ENCODE measurements at places on chromosomes 3 and 15.

GRCh38 chr15:29550834-29551465, 271.3 kb downstream of the TJP1 start:
- DNase-seq: no peak

DNA sequence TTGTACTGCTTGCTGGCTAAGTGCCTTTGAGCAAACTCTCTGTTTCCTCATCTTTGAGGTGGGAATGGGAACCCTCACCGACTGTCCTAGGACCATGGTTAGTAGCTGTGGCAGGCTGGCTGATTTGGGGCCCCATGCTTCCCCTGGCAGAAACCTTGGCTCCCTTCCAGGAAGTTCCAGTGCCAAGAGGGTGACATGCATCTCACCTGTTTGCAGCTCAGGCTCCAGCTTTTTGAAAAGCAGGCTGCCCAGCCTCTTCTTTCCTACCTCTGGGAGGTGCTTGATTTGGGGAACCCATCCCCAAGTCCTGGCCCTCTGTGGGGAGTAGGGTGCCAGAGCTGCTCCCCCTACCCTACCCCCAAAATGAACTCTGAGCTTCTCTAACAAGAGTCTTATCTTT, 50.8 kb downstream of the RAB11A start:
- no peak for DNase-seq

GRCh38 chr3:96192966-96193550, 621.3 kb upstream of the EPHA6 start:
- no peak for DNase-seq

DNA sequence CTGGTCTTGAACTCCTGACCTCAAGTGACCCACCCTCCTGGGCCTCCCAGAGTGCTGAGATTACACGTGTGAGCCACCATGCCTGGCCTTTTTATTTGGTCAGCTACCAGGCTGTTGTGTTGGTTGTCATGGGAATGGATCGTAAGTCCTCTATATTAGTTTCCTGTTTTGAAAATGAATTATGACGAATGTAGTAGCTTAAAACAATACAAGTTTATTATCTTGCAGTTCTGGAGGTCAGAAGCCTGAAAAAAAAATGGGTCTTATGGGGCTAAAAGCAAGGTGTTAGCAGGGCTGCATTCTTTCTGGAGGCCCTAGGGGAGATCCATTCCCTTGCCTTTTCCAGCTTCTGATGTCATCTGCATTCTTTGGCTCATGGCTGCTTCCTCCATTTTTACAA, 25.1 kb upstream of the HERC1 start:
- no peak for DNase-seq

DNA sequence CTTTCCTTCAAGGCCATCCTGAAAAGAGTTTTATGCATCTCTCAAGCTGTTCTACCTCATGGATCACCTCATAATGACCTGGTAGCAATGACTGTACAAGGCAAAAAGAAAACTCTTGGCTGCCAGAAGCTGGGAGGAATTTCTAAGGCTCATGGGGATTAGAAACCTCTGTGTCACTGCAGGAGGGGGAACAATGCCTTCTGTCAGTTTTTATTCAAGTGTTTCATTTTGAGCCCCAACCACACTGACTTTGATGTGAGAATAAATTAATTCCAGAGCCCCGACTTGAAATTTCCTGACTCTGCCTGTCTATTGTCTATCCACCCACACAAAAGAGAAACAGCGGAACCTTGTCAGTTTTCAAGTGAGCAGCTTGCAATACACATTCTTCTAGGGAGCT, 58.7 kb upstream of the MRPL3 start:
- DNase-seq: no peak

DNA sequence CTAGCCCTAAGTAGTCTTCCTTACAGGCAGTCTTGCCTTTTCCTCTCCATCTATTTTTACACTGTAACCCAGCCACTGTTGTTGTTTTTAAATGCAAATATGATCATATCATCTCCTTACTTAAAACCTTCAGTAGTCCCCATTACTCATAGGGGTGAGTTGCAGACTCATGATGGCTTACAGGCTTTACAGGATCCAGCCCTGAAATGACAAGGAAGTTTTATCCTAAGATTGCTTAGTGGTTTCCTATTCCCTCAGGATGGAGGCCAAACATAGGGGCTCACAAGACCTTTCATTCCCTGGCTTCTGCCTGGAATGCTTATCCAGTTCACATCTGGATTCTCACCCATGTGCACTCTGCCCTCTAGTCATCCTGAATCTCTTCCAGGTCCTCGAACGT, 27.7 kb upstream of the PCOLCE2 start:
- DNase-seq: no peak

GRCh38 chr3:157445857-157446256, 9.2 kb downstream of the PTX3 start:
- no peak for DNase-seq

DNA sequence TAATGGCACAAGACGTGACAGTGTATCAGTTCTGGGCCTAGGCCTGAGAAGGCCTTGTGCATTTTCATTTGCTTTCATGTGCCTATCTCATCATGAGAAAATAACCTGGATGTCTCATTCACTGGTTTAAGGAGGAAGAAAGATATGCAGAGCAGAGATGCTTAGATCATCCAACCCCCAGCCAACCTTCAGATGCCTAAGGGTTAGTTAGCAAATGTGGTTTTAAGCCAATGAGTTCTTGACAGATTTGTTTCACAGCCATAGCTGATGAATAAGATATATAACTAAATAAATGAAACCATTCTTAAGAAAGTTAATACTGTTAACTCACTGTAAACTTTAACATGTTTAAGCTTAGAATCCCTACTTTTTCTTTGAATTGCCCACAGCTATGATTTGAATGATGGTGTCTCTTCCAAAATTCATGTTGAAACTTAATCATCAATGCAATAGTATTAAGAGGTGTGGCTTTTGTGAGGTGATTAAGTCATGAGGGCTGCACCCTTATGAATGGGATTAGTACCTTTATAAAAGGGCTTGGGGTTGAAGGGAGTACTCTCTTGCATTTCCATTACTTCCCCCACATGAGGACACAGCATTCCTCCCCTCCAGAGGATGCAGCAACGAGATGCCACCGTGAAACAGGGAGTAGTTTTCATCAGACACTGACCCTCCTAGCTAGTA, 324.6 kb upstream of the TBC1D5 start:
- no peak for DNase-seq

GRCh38 chr15:81894061-81894460, 151.8 kb downstream of the MEX3B start:
- no peak for DNase-seq

DNA sequence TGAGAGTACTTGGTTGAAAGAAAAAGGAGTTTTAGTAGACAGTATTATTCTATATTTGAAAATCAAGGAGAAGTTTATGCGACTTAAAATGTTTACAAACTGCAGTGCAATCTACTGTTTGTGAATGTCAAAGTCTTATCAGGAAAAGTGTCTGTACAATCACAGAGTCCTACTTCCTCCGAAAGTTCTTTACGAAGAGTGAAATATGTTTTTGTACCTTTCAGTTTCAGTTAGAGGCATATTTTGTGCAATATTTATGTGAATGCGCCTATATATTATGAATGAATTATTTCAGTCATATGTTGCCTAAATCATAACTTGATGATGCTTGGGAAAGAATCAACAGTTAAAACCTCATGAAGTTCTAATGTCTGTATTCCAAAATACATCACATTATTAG, 31.5 kb downstream of the NGRN start:
- no peak for DNase-seq

GRCh38 chr15:84689858-84690257, 26.1 kb downstream of the SEC11A start:
- DNase-seq: no peak

DNA sequence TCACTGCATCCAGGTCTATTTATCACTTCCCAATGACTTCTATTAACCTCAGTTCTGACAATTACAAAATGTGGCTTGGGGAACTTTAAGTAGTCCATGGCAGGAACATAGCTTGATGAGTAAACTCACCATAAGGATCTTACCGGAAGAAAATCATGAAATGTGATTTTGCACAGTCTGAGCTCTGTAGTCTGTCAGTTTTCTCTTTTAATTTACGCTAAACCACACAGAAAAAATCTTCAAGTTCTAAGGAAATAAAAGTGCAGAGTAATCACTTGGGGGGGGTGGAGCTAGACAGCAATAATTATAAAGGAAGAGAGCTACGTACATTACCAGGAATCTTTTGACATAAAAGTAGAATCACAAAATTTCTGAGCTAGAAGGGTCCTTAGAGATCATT, 9.2 kb downstream of the TBC1D5 start:
- DNase-seq: no peak

DNA sequence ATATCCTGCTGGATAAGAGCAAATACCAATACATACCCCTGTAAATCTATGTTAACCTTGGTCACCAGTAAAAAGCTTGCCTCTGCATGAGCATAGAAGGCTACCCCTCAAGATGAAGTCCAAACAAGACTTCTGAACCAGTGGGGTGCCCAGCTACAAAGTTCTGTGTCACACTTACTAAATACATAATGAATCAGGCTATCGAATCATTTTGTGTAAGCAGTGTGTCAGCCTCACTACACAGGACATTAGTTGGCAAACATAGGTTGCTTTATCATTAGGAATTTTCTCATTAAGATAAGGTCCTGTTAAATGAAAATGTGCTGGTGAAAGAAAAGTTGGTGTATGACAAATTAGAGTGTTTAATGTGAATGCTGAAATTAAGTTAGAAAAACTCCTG, 452.0 kb downstream of the MFSD1 start:
- DNase-seq: no peak

- no peak for DNase-seq
Measured at GRCh38 chr3:45252826-45253225, 26.7 kb upstream of the TMEM158 start.

DNA sequence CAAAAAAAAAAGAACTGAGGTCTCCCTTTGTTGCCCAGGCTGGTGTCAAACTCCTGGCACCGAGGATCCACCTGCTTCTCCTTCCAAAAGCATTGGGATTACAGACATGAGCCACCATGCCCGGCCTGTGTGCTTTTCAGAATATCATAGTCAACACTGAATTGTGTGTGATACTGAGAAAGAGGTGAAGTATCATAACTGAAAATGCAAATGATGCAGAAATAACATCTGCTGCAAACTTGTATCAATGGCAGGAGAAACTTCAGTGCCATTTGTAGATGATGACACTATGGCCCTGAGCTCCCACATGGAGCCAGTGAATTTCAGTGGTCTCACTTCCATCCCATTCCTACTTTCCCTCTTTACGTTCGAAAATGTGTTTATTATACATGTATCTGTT, 21.9 kb downstream of the IL12A start:
- no peak for DNase-seq

DNA sequence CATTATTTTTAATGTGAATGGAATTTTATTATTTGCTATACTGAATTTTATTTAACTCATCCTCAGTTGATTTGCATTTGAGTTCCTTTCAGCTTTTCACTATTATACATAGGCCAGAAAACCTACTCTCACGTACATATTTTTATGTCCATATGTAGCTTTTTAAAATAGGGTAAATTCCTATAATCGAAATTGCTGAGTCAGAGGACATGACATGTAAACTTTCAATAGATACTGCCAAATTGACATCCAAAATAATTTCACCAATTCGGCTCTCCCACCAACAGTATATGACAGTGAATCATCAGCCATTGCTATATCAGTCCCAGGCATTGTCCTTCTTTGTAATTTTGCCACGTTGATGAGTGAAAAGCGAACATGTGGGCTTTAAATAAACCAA, 222.5 kb downstream of the SQOR start:
- DNase-seq: no peak

- no peak for DNase-seq
Measured at GRCh38 chr15:63523306-63523990, 19.1 kb downstream of the USP3 start.

GRCh38 chr3:33732394-33732793, 14.3 kb upstream of the CLASP2 start:
- DNase-seq: peak; percentile 3

GRCh38 chr15:98476559-98476958, 171.8 kb upstream of the IGF1R start:
- DNase-seq: no peak

- DNase-seq: no peak
Measured at GRCh38 chr3:120157113-120157512, 62.9 kb upstream of the GSK3B start.

- DNase-seq: no peak
Measured at GRCh38 chr3:184360929-184361531, 375 bp downstream of the CLCN2 start.

DNA sequence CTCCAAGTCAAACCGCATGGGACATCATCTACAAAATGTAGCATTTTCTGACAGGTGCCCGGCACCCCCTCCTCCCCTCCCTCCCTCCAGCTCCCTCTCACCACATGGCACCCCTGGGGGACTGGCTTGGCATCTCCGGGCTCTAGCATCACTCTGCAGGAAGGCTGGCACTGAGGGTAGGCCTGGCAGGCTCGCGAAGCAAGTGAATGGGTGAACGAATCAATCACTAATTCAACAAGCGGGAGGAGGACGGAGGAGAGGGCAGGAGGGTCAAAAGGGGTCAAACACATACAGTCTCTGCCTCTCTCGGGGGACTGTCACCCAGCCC, 155.7 kb downstream of the NUP210 start:
- no peak for DNase-seq

GRCh38 chr15:91975241-91975978, 121.9 kb downstream of the SLCO3A1 start:
- DNase-seq: no peak

DNA sequence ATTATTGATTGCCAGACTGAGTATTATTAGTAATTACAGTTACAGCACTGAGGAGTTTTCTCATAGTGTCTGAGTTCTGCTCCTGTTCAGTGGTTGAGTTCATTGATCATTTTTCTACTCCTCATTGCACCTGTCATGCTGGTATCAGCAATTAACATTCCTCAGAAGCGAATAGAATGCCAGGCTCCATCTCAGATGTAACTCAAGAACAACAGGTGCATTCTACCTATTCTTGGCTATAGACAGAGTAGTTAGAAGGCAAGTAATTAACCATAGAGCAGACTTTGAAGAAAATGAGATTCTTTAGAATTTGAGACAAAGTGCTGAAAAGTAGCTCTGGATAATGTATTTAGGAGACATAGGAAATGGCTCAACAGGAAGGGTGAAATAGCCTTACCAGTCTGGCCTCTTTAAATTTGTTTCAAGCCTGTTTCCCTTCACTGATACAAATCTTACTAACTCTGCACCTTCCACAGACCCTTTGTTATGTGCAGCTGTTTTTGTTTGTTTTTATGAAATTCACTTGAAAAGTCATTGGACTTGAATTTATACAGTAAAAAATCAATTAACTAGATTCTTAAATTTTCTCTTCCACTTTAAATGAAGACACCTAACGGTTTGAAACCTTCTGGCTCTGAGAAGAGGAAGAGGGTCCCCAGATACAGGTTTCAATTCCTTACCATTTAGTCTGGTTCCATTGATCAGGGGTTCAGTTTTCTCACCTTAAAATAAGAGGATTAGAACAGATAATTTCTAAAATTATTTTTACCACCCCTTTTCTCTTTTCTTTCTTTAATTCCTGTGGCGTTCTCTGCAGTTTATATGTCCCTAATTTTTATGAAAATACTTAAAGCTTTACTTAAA, 109.6 kb downstream of the FNDC3B start:
- peak; percentile 67 for DNase-seq
